Cortex of kidney (tissue), 1 donor: ENCODE measurements at places on chromosomes 13 and 19.

- DNase-seq = no peak
These were observed 2.4 kb upstream of the IFNL4 start for GRCh38 chr19:39251081-39251480.

DNA sequence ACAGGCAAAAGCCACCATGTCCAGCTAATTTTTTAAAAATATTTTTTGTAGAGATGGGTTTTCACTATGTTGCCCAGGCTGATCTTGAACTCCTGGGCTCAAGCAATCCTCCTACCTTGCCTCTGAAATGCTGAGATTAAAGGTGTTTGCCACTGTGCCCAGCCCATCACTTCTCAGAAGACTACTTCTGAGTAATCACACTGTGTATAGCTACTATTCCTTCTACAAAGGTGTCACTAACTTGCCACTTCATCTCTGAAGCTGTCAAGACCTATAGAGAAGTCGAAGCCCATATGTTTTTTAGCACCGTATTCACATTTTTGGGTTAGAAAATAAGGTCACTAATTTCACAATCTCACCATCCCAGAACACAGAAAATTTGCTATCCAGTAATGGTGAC, 36.0 kb upstream of the FNDC3A start:
- DNase-seq = no peak

DNA sequence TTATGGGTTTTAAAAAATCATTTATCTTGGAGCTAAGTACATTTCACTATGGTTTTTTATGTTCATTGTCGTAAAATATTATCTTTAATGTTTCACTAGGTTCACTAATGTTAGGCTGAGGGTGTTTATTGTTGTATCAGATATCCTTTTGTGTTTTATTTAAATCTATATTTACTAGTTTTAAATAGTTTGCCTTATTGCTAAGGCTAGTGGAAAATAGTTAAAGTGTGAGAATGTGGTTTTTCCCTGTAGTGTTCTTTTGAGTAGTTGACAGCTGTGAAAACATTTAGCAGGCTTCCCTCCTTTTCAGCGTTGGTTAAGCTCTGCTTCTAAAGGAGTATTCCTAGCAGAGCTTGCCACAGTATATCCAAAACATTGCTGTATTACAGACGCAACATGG, 139.0 kb downstream of the TM9SF2 start:
- DNase-seq = no peak

- DNase-seq = no peak
These were observed 290.9 kb upstream of the MAB21L1 start for GRCh38 chr13:35767256-35767976.

GRCh38 chr19:56837004-56837403, 3.5 kb downstream of the PEG3 start:
- DNase-seq = no peak

GRCh38 chr13:28337166-28338005, 157.5 kb downstream of the FLT1 start:
- DNase-seq = no peak

DNA sequence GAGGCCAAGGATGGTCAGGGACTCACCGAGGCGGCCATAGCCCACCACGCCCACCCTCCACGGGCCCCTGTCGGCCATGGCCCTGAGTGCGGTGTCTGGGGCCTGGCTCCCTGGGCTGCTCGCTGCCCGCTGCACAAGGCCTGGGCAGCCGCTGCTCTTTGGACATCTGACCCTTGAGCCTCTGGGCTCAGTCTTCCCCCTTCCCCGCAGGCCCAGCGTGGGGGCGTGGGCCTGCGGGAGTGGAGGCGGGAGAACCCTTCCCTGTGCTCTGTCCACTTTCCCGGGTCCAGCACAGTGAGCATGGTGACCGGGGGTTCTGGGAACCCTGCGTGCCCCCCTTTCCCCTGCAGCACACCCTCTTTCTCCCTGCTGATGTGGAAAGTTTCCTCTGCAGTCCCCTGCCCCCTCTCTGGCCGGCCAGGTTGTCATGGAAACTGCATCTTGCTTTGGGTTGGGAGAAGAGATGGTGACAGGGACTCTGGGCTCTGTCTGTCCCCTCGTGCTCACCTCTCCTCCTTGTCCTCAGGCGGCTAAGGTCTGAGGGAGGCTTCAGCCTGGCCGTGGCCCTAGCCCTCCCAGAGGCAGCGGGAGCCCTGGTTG, at the start of gene ASPDH:
TSS of gene ASPDH (minus strand) at position 168 of the 600 bp plus-strand sequence. CDS start at position 78, 90 bp downstream.
- DNase-seq = no peak

GRCh38 chr19:18519962-18520847, 1.7 kb downstream of the ELL start:
- DNase-seq = no peak

GRCh38 chr13:46468570-46469463, 81.8 kb upstream of the RUBCNL start:
- DNase-seq = no peak

DNA sequence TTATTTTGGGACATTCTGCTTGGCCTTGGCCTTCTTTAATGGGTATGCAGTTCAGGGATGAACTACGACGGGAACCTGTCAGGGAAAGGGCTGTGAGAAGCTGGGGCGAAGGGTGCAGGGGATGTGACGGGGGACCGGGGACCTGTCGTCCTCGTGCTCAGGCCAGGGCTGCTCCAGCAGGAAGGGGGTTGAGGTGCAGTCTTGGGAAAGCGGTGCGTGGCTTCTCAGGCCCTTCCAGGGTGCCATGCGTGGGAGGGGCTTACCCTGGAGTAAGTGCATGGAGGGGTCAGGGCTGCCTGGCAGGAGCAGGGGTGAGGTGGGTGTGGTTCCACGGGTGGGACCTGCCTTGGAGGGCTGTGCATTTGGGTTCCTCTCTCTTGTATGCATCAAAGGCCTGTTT, 100.8 kb downstream of the TEX29 start:
- DNase-seq = no peak

- no peak for DNase-seq
These were observed 13.6 kb downstream of the C19orf25 start for GRCh38 chr19:1465191-1466016.

- DNase-seq = no peak
These were observed 2.1 kb downstream of the MTIF3 start for GRCh38 chr13:27448308-27448707.

DNA sequence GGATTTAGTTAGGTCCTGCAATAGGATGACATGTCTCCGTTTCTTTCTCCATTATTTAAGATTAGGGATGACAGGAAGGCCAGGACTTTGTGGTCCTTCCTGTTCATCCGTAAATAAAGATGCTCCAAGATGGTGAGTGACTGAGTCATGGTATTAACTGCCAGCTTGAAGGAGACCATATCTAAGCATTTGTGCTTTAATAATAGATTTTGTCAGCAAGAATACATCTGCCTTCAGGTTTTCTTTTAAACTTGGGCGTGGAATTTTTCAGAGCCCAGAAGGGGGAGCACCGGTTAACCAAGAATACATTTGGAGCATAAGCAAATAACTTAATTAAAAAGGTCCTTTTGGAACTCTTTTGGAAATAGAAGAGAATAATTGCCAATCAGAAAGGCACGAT, 68.2 kb downstream of the ARHGAP35 start:
- DNase-seq = no peak
